Caki2 (cell line): ENCODE measurements at places on chromosomes 2 and 18.

GRCh38 chr2:49111456-49111855, 42.9 kb downstream of the FSHR start:
- DNase-seq: no peak

DNA sequence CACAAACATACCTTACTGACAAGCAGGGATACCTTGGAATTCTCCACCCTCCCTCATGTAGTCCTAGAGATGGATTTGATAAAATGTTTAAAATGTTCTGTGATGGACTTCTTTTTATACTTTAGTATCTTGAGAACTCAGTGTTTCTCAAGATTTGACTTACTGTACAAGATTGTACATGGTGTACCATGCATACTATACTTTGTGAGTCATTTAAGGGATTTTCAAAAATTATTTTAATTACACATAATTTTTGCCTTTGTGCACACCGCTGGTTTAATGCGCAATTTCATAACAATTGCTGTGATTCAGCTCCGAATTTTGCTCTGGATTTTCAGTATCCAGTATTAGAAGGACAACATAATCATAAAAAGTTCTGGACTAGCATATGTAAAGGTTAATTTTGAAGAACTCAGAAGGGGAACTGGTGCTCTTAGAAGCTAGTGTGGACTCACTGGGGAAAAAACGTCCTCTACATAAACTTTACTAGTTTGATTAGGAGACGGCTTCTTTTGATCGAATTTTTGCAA, 78.6 kb upstream of the ACSL3 start:
- DNase-seq: no peak

- DNase-seq: no peak
Measured at GRCh38 chr2:199914372-199914958, 3.4 kb downstream of the C2orf69 start.

DNA sequence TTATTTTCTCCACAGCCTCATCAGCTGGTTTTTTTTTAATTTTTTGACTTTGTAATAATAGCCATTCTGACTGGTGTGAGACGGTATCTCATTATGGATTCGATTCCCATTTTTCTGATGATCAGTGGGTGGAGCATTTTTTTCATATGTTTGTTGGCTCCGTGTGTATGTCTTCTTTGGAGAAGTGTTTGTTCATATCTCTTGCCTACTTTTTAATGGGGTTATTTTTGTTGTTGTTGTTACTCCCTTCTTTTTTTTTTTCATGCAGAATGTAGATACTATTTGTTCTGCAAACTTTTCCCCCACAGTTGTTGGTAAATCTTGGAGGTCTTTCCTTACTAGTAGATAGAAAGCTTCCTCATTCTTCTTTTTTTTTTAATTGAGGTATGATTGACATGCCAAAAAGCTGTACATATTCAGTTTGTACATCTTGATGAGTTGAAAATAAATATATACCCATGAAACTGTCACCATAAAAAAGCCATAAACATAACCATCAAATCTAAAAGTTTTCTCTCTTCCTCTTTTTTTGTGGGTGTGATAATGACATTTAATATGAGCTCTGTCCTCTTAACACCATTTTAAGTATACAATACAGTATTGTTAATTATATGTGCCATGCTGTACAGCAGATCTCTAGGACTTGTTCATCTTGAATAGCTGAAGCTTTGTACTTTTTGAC, 21.8 kb upstream of the NT5DC4 start:
- DNase-seq: no peak
